ENCODE measurements at places on chromosomes 2 and 18.

DNA sequence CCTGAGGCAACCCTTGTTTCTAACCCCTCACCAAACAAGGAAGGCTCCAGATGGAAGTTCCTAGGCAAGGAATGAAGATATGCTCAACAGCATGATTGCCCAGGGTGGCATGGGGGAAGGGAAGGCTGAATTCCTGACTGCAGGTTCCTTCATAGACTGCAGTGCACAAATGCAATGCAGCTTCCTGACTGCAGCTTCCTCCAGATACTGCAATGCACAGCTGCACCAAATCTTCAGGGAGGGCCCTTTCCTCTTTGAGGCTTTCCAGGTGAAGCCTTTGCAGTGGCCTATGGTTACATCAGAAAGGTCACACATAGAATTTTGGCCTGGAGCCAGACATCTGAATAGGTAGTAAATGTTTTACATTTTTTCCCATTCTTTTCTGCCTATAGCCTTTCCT, 58.8 kb upstream of the DYNAP start:
- no peak for DNase-seq

GRCh38 chr18:10928772-10929373, 220.5 kb downstream of the PIEZO2 start:
- no peak for DNase-seq

DNA sequence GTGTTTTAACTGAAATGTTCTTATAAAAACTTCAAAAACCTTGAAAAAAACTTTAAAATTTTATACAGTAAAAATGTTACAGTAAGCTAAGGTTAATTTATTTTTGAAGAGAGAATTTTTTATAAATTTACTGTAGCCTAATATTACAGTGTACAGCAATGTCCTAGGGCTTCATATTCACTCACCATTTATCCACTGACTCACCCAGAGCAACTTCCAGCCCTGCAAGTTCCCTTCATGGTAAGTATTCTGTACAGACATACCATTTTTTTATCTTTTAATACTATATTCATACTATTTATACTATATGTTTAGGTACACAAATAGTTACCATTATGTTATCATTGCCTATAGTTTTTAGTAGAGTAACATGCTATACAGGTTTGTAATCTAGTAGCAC, 396.7 kb upstream of the MMADHC start:
- no peak for DNase-seq

- no peak for DNase-seq
Observed at GRCh38 chr2:160602073-160602472, 108.5 kb upstream of the RBMS1 start.

DNA sequence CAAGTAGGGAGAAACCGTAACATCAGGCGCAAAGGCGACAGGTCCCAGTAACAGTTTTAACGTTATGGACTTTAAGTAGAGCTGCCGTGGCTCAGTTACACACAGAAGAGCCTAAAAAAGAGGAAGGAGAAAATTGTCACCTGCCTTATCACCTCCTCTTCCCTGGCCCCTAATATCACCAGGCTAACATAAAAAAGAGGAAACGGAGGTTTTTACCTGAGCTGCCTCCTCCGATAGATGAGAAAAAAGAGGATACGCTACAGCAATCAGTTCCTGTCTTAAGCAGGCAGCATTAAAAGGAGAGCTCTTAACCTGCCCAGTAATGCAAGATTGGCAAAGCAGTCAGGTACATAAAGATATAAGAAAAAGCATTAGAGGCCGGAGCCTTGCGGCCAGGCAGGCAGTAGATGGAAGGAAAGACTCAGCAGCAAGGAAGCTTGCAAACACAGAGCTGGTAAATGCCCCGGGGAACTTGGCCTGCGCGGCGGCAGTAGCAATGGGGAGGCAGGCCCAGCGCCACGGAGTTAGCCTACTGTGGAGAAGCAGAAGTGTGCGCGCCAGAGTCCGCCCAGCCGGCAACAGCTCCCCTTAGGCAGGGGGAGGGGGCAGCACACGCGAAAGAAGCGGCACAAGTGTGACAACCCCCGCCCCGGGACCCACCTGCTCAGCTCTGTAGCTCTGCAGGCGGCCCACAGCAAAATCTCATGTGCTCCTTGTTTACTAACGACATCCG, 116.3 kb upstream of the SCN7A start:
- no peak for DNase-seq

- DNase-seq, result no peak
Observed at GRCh38 chr2:121287146-121287798, 2.3 kb upstream of the TFCP2L1 start.

DNA sequence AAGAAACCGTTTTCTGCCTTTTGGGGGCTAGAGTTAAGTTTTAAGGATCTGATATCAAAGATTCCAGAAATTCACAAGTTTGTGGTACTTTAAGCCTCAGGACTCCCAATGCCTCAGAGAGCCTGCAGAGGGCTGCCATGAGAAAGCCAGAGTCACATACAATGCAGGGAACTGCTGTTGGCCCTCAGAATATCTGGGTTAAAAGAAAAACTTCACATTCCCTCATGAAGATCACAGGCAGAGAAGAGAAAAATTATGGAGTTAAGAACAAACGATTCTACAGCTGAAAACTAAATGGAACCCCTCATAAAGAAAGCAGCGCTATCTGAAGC, 39.5 kb downstream of the HDAC4 start:
- DNase-seq, result no peak

- DNase-seq, result no peak
Observed at GRCh38 chr2:112255875-112256274, 1.0 kb upstream of the ZC3H8 start.

DNA sequence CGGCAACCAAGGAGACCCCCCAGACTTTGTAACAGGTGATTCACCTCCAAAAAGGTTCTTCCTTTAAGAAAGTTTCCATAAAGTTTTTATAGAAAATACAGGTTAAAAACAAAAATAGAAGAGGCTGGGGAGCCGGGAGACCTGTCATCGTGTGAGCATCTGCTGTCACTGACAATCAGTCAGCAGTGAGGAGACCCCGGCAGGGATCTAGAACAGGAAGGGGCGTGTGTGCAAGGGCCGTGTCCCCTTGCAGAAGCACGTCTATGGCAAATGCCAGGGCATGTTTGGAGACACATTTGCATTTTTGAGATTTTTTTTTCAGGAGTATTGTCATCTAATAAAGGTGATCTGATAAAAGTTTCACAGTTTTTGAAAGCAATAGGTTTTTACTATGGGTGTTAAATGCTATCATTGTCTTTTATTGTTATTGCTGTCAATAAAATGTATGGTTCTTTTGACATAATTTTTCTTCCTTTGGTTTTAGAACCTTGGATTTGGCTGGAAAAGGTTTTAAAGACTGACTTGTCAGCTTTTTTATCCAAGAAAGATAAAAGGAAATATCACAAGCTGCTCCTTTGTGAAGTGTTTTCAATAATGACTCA, 52.1 kb downstream of the MTCL1 start:
- no peak for DNase-seq

Data from GOT3 (cell line).